ENCODE measurements at places on chromosomes 1 and 21.

DNA sequence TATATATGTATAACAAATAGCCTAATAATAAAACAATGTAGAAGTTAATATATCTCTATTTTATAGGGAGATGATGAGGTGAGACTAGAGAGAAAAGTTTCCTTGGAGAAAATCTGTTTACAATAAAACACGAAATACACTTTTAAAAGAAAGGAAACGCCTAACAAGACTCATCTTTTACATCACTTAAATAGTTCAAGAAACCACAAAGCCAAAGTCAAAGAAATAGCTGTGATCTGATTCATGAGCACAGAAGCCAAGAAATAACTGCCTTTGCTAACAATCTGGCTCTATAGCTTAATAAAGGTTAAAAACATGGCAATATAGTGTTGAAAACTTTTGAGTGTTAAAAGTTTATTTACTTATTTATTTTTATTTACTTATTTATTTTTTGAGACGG lies 61.5 kb downstream of the TOR3A start:
- no peak for DNase-seq

DNA sequence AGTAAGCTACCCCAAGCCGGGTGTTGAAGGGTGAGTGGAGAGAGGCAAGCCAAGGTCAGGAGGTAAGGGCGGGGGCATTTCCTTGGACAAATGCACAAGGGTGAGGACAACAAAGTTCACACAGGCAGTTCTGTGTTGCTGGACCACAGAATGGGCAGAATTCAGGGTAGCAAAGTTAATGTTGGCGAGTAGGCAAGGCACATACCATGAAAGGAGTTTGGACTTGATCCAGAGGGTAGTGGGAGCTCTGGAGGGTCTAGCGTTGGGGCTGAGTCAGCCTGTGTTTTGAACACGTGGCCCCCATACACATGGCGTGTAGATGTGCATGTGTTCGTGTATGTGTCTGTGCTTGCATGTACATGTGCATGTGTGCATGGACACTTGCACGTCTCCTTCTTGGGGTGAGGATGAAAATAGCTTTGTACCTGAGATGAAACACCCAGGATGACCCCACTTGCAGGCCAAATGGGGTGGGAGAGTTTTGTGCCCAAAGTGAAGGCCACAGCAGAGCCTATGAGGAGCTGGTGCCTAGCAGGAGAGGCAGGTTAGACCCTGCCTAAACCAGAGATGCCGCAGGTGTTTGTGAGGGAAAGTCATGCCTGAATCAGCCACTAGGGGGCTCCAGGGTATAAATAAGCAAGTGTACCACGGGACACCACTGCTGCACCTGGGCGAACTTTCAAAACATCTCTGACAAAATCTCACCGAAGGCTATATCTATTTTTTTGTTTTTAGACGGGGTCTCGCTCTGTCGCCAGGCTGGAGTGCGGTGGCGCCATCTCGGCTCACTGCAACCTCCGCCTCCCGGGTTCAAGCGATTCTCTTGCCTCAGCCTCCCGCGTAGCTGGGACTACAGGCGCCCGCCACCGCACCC lies 21.8 kb downstream of the SLC27A3 start:
- DNase-seq = peak; percentile 36

DNA sequence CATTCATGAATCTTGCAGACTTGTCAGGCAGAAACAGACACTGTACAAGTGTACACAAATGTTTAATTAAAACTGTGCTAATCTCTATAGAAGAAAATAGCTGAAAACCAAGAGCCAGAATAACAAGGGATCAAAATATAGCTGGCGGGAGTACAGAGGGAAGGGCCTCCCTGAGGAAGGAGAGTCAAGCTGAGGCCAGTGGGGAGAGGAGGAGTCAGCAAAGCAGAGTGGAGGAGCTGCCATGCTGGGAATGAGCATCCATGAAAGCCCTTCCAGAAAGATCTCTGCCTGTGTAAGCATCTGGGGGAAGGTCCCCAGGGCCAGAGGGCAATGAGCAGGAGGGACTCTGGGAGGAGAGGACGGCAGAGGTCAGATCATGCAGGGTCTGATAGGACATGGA lies 15.1 kb downstream of the SLAMF8 start:
- no peak for DNase-seq

DNA sequence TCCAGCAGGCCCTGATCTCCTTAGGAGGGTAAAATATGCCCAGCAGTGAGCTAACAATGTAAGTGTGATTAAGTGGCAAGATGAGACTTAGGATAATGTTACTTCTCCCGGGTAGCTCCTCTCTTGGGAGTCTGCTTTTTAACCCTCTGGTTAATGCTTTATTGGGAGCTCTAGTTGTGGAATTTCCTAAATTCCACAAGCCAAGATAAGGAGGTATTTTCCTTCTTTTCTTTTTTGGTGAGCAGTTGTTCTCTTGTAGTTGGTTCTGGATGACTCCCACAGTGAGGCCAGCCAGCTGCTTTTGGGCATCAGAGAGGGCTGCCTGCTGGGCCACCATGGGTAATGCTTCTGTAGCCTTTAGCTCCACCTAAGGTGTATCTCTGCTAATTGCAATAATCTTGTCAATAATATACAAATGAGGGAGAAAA lies 19.3 kb downstream of the C1orf52 start:
- DNase-seq = peak; percentile 9

DNA sequence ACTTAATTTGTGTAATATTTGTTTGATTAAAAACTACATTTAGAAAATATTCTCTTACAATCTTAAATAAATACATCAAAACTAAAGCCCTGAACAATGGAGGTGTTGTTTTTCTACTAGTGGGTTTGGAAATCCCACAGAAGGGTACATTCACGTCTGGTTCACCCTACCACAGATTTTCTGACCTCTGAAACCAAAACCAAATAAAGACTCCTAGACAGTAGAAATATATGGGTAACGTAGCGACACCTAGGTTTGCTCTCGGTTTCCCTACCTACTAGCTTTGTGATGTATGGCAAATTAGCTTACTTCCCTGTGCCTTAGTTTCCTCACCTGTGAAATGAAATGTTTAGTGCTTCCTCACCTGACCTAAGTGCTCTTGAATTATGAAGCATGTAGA lies 312.6 kb downstream of the DPYD start:
- DNase-seq = no peak

DNA sequence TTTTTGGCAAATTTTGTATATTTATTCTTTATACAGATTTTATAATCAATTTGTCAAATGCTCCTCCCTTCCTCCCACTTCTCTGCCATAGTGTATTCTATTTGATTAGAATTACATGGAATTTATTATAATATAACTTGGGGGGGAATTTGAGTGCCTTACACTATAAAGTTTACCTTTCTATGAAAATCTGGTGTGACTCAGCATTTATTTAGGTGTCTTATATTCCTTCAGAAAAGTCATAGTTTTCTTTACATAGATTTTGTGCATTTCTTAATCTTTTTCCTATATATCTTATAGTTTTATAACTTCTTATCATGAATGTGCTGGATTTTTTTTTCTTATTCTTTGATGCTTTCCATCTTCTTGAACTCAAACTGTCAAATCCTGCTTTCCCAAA lies 21.3 kb downstream of the FASLG start:
- DNase-seq = no peak

- no peak for DNase-seq
These were observed 2.4 kb upstream of the SH3D21 start for GRCh38 chr1:36303650-36304360.

- no peak for DNase-seq
These were observed 19.5 kb upstream of the UQCRHL start for GRCh38 chr1:15826810-15827507.

DNA sequence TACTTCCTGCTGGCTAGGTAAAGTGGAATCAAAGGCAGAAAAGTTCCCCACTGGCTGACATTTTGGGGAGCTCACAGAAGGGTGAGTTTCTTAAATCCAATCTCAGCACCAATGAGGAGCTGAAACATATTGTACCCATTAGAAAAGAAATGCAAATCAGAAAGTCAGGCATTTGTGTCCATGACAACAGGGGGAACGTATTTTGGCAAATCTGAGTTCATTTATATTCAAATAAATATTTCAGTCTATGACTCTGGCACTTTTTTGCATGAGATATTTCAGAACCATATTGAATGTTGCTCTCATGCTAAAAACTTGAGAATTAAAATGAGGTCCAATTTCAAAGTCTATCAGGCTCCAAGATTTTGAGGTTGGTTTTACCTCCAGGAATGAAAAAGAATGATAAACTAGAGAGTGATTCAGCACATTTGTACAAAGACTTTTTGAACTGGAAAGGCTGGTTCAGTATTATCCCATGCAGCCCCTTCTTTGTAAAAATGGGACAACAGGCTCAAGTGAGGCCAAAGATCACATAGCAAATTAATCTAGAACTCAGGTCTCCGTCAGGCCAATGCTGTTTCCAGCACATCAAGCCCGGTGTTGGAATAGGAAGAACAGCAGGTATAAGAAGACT lies 202.2 kb downstream of the RRAGC start:
- no peak for DNase-seq

DNA sequence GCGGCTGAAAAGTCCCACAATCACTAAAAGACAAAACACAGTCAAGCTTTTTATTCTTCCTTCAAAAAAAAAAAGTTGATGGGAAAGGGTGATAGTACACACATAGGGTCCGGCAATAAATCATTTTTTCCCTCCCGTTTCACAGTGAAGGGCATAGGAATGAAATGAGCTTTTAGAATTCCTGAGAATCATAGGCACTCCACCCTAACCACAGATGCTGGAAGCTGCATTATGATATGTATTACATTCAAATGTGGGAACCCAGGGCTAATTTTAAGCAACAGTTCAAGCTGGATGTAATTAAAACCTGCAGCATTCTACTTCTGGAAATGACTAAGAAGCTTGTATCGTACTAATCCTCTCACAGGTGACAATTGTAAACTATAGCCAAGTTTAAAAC lies 75.7 kb upstream of the KCNJ15 start:
- no peak for DNase-seq

DNA sequence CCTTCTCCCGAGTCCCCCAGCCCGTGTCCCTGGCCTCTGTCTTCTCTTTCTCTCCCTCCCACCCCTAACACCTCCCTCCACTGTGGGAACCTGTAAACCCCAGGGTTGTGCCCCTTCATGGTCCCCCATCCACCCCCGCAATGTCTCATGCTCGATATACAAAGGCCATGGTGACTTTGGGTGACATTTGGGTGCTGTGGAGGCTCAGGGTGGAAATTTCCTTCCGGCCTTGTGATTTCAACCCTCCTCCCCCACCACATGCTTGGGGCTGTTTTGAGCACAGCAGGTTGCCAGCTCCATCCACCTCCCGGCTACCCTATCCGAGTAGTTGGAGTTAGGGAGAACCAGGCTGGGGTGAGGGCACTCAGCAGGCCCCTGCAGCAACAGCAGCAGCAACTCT lies 25.7 kb upstream of the VPS13D start:
- no peak for DNase-seq

DNA sequence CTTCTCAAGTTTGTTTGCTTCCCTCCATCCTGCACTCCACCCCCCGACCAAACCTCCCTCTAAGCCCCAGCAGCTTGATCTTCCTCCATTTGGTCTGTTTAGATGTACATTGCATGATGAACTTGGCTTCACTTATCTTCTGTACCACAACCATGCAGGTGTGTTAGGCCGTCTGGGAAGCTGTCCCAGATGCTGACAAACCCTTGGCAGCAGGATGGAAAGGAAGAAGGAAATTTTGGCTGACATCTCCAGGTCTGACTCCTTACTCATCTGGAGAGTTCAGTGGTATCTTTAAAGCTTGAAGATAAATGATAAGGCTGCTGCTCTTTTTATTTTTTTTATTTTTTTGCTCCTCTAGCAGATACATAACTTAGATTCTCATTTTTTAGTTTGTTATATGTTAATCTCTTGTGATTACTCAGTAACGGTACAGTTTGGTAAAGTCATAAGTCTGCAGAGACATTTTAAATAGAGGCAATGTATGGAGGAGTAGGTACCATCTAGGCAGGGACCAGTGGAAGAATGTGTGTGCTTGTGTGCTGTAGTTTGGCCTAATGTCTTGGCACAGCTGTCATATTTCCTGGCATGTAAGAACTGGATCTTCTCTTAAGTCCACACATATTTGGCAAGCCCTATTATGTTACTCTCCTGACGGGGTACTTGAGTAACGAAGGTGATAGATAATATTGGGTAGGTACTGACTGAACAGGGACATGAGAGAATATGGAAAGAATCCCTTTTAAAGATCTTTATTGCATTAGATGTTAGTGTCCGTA lies 79.7 kb downstream of the CACHD1 start:
- no peak for DNase-seq

- DNase-seq = no peak
These were observed 13.3 kb downstream of the KIF26B start for GRCh38 chr1:245168086-245168485.

- DNase-seq = no peak
These were observed 48.1 kb downstream of the TENT5C start for GRCh38 chr1:117653732-117654492.

GRCh38 chr21:38354746-38355145 lies 98.0 kb downstream of the KCNJ15 start:
- DNase-seq = no peak

All from NCI-H2081 treated with DMSO at 0.1 percent for 48 hours (cell line).